ENCODE measurements at places on chromosomes 7 and 10.

DNA sequence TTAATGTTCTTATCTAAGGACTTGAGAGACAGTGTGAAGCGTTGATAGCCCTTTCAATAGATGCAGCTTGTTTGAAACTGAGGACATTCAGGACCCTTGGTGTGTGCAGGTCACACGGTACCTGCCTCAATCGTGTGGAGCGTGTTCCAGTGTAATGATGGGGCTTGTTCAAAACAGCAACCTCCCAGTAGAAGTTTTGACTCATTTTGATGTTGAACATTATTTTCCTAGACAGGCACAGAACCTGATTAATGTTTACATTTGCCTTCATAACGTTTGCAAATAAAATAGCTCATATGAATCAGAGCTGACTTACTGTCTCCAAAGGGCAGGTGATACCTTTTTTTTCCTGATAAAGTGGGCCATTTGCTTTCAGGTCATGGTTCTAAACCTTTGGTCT lies 21.3 kb downstream of the RBM17 start:
- DNase-seq = no peak

DNA sequence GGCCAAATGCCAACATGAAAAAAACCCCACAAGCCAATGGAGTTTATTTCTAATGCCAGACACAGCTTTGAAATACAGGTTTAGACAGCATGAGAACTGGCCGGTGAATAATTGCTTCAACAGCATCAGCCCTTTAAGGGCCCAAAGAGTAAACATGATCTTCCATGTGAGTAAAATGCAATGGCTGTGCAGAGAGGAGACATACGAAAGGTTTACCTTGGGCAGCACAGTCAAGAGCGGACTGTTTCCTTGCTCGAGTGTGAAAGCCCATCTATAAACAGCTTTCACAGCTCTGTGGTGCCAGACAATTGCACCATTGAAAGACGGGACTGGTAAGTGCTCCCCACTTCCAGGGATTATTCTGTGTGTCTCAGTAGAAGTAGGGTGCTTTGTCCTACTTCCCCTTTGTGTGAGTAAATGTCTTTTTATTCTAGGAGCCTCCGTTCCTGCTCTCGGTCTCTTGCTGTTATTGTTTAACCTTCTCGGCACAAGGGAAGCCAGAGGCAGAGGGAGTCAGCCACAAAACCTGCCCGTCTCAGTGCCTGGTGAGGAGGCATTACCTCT lies 77.8 kb upstream of the KAT6B start:
- no peak for DNase-seq

- DNase-seq = no peak
Measured at GRCh38 chr7:113606325-113606724, 312.5 kb downstream of the PPP1R3A start.

- no peak for DNase-seq
Measured at GRCh38 chr7:154699417-154699816, 303.5 kb downstream of the PAXIP1 start.

- DNase-seq = no peak
Measured at GRCh38 chr10:89421018-89421476, 6.7 kb downstream of the IFIT5 start.

Measured in bone marrow (tissue), 2 donors.